NCI-H1417 treated with DMSO at 0.1 percent for 48 hours (cell line): ENCODE measurements at places on chromosomes 7 and 10.

DNA sequence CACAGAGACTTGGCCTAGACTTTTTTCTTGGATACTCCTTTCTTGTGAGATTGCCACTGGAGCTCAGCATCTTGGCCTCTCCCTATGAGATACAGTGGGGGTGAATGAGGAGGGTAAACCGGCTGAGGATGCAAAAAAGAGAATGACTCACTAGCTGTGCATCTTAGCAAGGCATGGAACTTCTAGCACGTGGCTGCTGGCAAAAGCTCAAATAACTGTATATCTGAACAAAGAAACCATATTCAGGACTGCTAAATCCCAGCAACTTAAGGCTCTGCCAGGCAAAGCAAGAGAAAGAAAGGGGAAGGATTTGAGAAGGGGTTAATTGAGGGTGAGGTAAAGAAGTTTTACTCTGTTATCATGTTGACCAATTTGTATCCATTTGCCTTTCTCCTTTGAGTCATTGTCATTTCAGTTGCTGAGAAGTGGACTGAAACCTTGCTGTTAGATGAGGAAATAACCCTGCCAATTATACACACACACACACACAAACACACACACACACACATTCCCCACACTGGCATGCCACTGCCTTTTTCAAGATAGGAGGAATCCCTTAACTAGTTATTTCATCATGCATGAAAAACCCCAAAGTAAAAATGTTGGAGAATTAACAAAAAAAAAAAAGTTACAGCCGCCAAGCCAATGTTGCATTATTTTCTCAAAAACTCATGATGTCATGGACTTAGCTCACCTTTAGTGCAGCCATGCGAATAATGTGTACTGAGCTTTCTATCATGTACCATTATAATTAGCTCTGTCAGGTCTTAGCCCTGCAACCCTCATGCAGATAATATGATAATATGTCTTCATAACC lies 997.3 kb downstream of the LRMDA start:
- no peak for DNase-seq

DNA sequence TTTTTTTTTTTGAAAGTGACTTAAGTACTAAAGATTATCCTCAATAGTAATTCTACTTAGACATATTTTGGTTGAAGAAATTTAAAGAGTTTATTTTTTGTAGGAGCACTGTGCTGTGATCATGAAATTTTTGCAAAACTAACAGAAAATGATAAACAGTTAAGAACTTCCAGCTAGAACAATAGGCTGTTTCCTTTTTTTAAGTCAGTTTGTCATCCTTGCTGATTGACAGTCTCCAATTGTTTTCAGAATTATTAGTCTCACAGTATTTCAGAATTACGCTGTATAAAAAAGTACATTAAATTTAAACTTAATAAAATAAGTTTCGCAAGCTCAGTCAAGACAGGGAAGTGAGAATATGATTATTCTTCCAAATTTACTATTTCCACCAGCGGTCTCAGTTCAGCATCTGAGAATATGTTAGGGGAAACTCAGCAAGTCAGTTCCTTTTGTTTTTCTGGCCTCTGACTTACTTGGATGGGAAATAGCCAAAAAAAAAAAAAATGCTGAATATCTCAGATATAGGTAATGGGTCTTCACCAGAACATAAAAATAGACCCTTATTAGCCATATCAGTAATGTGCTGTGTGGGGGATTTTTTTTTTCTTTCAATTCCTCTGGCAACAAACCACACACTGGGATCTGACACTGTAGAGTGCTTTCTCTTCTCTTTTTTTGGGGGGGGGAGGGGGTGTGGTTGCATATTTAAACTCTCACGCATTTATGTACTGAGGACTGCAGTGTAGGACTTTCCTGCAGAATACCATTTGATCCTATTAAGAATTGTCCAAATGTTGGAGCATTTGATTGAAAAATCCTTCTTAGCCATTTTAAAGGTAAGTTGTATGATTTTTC lies at the start of gene CD36:
Gene CD36 (plus strand): TSS at position 732 of the 855 bp plus-strand sequence. CDS start 8,099 bp downstream, outside the sequence.
- DNase-seq = no peak

GRCh38 chr10:66505003-66505657 lies 420.7 kb upstream of the LRRTM3 start:
- no peak for DNase-seq

GRCh38 chr7:142733271-142733670 lies 16.0 kb upstream of the PRSS1 start:
- DNase-seq = no peak

DNA sequence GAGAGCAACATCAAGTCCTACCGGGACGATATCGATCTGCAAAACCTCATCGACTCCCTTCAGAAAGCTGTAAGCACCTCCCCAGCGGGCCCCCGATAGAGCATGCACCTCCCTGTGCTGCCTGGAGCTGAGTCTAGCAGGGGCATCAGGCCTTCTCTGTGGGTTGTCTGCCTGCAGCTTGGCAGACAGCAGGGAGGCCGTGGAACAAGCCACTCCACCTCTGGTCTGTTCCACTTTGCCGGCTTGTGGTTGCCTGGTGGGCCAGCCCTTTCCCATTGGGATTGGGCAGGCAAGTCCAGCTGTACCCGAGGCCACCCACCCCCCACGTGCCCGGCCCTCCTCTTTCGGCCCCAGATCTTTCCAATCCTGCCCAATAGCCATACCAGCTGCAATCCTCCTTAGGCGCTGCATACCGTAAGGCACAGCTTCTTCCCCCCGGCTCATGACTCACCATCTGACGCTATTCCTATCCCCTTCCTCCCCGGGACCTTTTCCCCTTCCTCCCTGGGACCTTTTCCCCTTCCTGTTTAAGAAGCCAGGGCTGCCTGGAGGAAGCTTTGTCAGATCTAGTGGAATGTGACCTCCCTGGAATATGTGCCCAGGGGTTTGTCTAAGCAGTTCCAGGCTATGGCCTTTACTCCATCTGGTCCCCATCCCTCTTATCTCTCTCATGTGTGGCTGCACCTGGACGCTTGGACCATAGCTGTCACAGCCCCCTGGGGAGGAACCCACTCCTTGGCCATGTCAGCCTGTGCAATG lies 28.1 kb upstream of the SH2D4B start:
- no peak for DNase-seq

GRCh38 chr7:30159698-30160143 lies 24.9 kb downstream of the MTURN start:
- no peak for DNase-seq

DNA sequence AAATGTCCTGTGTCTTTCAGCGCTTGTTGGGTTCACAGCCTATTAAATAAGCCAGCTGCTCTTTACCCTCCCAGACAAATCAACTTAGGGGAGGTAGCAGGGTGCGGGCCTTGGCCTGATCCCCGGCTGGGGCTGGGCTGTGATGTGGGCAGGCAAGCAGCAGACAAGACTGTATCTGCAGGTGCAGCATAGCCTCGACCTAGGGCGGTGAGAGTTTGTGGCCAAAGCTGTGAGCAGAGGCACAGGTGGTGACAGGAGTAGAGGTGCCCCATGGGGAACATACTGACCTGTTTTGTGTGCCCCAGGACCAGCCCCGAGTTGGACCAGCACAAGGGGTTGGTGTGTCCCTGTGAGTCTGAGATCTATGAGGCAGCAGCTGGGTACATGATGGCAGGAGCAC lies 885.4 kb downstream of the ZNF37A start:
- no peak for DNase-seq

GRCh38 chr10:35271086-35271858 lies 65.0 kb upstream of the CCNY start:
- peak; percentile 0 for DNase-seq

GRCh38 chr7:5458921-5459480 lies 35.4 kb upstream of the TNRC18 start:
- no peak for DNase-seq

GRCh38 chr10:51270936-51271530 lies 196.7 kb downstream of the PRKG1 start:
- DNase-seq = no peak

DNA sequence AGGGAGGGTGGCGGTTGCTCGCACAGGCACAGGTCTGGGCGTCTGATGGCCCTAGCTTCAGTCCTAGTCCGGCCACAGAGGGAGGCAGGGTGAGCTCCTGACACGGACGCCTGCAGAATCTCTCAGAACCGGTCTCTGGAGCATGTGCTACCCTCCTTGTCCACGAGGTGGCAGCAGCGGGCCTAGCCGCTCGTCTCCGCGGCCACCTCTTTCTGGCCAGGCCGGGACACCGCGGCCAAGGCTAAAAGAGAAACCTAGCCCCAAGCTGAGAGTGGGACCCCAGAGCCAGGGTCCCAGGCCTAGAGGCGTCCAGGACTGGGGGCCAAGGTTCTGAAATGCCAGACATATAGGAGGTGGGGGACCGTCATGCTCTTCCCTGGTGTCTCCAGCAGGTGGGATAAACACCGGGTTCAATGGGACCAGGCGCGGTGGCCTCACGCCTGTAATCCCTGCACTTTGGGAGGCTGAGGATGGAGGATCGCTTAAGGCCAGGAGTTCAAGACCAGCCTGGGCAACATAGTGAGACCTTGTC lies 3.2 kb upstream of the LAT2 start:
- DNase-seq = peak; percentile 12

- no peak for DNase-seq
These were observed 38.0 kb downstream of the R3HCC1L start for GRCh38 chr10:98172495-98172894.

DNA sequence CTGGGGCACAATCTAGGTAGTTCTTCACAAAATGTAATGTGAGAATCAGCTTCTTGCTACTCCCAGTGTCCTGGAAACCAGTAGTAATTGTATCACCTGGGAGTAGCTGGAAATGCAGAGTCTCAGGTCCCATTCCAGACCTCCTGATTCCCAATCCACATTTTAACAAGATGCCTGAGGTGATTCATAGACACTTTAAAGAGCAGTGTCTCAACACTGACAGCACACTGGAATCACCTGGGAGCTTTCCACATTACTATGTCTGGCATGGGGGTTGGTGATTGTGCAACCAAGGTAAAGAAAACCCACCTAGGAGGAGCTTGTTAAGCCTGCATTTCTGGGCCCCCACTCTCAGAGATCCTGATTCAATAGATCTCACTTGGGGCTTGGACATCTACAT lies 11.1 kb downstream of the DPY19L1 start:
- no peak for DNase-seq

- DNase-seq = no peak
These were observed 129.3 kb downstream of the PKD1L1 start for GRCh38 chr7:47818796-47819606.

GRCh38 chr7:36070230-36070629 lies 82.8 kb upstream of the EEPD1 start:
- no peak for DNase-seq

GRCh38 chr10:43795093-43795492 lies 146.4 kb upstream of the ZNF32 start:
- no peak for DNase-seq

- no peak for DNase-seq
These were observed 10.4 kb downstream of the TMEM270 start for GRCh38 chr7:73871163-73872011.

- no peak for DNase-seq
These were observed 311.9 kb downstream of the LRMDA start for GRCh38 chr10:75743291-75743778.

GRCh38 chr7:19101909-19102308 lies 15.5 kb downstream of the TWIST1 start:
- DNase-seq = no peak

DNA sequence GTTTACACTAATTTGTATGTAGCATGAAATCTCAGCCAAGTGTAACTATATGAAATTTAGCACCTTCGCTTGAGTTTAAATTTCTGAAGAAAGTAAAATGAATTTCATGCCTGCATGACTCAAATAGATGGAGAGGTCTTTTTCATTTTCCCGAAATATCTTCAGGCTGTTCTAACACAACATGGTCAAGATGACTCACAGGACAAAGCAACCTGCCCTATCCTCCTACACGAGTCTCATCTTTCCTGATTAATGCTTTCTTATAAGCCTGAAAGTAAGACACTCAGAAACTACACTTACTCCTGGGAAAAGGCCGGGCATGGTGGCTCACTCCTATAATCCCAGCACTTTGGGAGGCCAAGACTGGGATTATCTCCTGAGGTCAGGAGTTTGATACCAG lies 41.2 kb downstream of the CH25H start:
- DNase-seq = no peak

GRCh38 chr7:148615085-148615730 lies 24.6 kb downstream of the C7orf33 start:
- DNase-seq = no peak

- no peak for DNase-seq
These were observed 1014.7 kb downstream of the NRG3 start for GRCh38 chr10:82889728-82890127.

GRCh38 chr7:65809982-65810288 lies 62.9 kb upstream of the VKORC1L1 start:
- no peak for DNase-seq

- DNase-seq = no peak
These were observed 124.7 kb upstream of the CTBP2 start for GRCh38 chr10:125284875-125285597.

GRCh38 chr7:131370523-131370968 lies 42.9 kb downstream of the MKLN1 start:
- no peak for DNase-seq

- DNase-seq = no peak
These were observed 61.2 kb downstream of the SH2D4B start for GRCh38 chr10:80598951-80599350.

GRCh38 chr10:25068152-25069058 lies 52.0 kb downstream of the THNSL1 start:
- no peak for DNase-seq

- no peak for DNase-seq
These were observed 21.6 kb upstream of the AP5Z1 start for GRCh38 chr7:4753598-4754432.

- DNase-seq = peak; percentile 24
These were observed 261.2 kb upstream of the SHH start for GRCh38 chr7:156073366-156074052.

GRCh38 chr7:136074843-136075242 lies 97.7 kb upstream of the MTPN start:
- DNase-seq = no peak

DNA sequence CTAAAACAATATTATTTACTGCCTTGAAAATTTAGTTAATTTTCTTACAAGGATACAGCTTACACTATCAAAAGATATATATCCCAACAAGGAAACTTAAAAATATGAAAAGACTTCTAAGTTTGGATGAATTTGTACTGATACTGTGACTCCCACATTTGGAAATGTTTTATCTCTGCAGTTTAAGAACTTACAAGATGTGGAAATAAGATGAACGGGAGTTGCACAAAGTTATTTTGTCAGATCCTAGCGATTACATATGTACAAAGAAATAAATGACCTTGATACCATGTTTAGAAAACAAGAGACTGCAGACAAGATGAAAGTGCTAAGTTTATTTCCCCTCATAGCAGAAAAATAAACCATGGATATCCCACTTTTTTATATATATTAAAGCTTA lies 103.7 kb upstream of the TMEM106B start:
- no peak for DNase-seq

GRCh38 chr7:107946451-107946850 lies 55.5 kb downstream of the DLD start:
- no peak for DNase-seq
